ENCODE measurements at places on chromosomes 13 and 19. TPM values are rescaled to one million over a fixed set of nuclear protein-coding genes. Genes with fewer than 3 reads are reported as not detected.

DNA sequence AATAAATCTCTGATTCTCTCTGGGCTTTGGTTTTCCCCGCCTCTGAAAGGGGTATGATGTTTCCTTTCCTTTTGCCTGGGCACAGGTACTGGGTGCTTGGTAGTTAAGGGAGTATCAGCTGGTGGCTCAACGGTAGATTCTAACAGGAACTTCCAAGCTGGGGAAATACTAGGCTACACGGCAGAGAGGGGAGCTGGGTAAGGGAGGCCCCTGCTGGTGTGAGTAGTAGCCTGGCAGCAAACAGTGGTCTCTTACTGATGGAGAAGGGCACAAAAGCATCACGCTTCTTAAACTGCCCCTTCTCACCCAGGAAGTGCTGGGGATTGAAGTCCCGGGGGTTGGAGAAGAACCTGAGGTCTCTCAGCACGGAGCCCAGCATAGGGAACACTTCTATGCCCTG lies 26.9 kb upstream of the CYP2A7 start:
- DNase-seq: no peak

DNA sequence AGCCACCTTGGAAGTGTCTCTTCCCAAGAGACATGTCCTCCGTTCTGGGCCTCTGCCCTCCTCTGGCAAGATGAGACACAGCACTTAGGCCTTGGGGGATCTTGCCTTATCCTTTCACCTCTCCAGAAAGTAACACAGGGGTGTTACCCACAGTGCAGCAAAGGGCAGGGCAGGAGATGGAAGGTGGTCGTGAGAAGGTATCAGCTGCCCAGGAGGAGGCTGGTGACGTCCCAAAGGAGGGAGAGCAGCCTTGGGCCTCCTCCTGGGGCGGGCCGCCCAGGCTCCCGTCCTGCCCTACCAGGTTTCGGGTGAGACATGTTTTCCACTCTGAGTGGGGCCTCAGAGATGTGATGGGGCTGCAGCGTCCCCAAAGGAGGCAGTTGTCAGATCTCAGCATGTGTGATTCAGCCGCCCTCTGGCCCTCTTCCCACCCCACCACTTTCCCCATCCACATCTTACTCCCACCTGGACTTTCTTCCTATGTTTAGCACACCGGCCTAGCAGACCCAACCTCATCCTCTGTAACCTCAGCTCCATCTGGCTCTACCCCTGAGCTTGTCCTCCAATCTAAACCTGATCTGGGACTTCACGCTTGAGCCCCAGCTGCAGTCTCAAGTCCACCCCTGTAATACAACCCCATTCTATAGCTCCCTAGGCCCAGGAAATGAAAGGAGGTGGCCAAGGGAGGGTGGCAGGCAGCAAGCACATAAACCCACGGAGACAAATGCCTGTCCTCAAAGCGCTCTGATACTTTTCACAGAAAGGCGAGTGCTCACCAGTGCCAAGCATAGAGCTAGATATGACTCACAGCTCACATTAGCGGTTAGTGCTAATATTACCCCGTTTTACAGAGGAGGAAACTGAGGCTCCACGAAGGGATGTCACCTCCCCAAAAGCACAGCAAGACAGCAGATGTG lies 9.3 kb downstream of the POU2F2 start:
- no peak for DNase-seq

- no peak for DNase-seq
These were observed 19.7 kb upstream of the IPO5 start for GRCh38 chr13:97933776-97934175.

DNA sequence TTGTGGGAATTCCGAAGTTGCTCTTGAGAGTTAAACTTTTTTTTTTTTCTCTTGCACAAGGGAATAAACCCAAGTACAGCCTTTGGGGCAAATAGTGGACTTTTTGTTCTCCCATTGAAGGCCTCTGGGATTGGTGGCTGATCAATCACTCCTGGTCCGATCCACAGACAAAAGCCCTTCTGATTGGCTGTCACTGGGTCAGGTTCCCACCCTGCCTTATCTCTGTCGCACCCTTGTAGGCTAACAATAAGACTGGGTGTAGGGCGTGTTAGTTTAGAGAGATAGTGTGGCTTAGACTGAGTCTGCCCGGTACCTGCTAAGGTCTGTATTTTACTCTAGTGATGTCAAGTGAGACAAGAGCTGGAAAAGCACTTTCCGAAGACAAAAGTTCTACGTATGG lies 380.8 kb downstream of the NDFIP2 start:
- no peak for DNase-seq

GRCh38 chr13:20442375-20442774 lies 83.3 kb downstream of the CRYL1 start:
- no peak for DNase-seq

Gene ZNF534
- total RNA-seq: not detected

Gene PDX1
- not detected for total RNA-seq

Gene LIM2
- total RNA-seq: not detected

Gene ANKRD10
- total RNA-seq: 30.3 TPM

Data from Daoy (cell line).